Stimulated activated CD4-positive, alpha-beta T cell treated with anti-CD3 and anti-CD28 coated beads, Interleukin-12 subunit alpha, Interleukin-12 subunit beta, amount 100 ng/mL, for 24 hours (primary cell): ENCODE measurements at places on chromosomes 6 and 20.

DNA sequence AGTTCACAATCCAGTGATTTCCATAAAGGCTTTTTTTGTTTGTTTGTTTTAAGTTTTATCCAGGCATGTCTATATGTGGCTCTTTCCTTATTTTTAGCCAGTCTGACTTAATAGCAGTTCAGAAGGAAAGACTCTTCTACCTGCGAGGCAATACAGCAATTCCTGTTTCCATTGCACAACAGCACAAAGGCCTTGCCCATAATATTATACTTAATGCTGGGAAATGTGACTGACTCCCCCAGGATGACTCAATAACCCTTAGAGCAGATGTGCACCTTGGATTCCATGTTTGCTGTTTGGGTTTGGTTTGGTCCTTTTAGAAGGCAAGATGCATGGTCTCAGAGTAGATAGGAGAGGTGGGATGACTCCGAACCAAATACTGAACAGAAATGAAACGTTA lies 184.1 kb downstream of the MTFR2 start:
- no peak for DNase-seq

DNA sequence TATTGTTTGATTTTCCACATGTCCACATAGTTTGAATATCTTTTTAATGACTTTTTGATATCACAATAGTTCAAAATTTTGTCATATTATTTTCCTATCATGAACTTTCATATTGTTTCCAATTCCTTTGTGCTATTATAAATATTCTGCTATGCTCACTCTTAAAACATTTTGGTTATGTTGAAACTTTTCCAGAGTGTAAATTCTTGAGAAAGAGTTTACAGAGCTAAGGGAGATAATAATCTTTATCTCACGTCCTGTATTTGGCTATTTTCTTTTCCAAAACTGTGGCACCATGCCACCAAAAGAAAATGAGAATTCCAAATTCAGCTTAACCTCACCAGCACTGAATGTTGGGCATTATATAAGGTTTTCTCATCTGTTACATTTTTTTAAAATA lies 210.9 kb downstream of the TFAP2B start:
- DNase-seq = no peak

GRCh38 chr6:159807150-159807858 lies 7.2 kb downstream of the PNLDC1 start:
- no peak for DNase-seq

DNA sequence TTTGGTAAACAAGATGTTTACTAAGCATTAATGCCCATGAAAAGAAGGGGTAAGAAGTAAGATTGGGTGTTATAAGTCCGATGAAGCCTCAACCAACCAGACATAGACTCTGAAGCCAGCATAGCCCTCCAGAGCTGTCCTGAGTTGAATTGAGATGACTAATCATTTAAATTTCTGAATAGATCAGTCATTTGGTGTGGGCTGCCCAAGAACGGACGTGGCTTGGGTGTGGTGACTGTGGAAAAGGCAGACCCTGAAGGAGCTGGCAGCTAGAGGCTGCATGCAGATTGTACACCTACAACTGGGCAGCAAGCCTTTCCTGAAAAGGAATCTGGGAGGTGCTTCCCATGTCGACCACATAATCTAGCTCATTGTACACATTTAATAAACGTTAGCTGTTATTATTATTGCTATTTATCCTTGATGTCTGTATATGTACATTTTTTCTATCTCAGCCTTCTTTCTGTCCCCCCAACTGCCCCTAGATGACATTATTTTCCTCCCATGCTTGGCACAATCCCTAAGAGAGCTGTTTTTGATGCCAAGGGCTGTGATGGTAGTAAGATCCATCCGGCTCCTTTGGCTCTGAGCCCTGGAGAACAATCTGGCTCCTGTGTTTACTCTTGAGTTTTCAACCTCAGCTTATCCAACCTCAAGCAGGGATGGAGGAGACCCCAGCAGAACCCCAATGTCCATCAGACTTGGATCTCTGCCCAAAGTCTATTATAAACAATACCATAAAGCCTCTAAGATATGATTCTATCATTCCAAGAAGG lies 57.6 kb upstream of the JAG1 start:
- DNase-seq = no peak

DNA sequence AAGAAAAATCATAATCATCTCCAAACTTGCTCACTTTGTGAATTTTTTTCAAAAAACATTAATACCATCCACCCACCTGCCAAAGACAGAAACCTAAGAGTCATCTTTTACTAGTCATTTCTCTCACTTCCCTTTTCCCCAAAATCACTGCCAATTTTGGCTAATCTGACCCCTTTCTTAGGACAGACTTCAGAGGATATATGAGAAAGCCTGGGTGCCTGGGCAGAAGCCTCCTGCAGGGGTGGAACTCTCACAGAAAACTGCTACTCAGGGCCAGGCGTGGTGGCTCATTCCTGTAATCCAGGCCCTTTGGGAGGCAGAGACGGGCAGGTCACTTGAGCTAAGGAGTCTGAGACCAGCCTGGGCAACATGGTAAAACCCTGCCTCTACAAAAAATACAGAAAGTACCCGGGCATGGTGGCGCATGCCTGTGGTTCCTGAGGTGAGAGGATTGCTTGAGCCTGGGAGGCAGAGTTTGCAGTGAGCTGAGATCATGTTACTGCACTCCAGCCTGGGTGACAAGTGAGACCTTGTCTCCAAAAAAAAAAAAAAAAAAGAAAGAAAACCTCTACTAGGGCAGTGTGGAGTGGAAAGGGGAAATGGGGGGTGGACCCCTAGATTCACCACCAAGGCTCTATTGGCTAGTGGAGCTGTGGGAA lies 3.8 kb downstream of the DEK start:
- no peak for DNase-seq

DNA sequence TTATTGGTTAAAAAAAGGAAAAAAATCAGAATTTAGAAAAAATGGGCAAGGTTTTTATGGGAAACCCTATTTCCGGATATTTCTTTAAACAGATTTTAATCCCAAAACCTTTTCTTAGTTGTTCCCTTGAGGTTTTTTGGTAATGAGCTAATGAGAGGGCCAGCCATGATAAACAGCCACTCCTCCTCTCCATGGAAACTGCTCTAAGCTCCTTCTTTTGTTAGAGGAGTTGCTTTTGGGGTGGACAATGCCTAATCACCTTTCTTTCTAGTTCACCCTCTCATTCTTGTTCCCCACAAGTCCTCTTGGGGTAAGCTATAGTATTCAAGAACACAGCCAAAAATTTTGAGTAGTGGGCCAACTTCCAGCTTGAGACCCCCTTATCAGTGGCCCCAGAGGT lies 105.0 kb upstream of the FAM184A start:
- no peak for DNase-seq
